CD4-positive, CD25-positive, alpha-beta regulatory T cell (primary cell): ENCODE measurements at places on chromosomes 4 and X.
A peak's percentile ranks its signal among the peaks of the same experiment; 100 is the strongest.

DNA sequence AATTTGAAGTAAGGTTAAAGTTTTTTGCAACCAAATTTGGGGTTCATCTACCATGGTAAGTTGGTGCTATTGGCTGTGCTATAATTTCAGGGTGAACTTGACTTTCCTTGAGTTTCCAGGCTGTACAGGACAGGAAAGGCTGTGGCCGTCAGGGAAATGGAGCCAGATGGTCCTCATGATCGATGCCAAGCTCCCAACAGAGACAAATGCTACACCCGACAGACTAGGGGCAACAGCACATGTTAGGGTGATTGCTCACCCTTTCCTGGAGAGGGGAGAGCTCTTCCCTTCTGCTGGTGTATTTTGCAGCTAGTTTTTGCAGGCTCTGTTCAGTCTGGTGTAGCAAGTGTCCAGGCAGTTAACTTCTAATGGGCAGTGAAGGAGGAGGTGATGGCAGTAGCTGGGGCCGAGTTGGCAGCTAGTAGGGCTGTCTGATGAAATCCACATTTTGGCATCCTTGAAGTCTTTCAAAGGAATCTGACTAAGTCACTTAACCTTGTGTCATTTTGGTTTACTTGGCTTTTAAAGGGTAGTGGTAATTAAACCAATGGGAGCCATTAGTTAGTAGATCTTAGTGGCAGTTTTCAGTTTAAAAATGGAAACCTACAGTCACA lies 47.8 kb downstream of the GAB1 start:
- no peak for DNase-seq

DNA sequence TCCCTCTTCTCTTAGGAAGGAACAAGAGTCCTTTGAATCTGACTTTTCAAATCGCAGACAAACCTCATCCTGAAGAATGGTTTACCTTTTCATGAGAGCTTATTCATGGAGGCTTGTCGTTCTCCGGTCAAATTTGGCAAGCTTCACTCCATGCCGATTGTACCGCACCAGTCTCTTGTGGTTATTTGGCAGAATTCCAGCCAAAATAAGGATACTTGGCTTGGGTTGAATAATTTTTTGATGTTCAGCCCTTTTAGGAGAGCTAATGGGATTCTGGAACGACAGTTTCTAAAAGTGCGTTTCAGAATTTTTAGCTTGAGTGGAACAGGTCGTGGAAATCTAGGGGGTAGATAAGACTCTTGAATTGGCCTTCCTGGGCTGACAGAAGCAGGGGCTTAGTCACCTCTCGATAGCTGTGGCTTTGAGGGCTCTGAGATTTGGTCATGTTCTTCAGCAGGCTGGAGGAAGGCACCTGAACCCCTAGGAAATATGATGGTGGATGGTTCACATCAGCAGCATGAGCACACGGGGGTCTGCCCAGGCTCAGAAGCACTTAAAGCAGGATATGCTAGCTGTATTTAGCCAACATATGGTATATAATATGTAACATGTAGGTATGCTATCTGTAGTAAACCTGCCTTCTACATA lies 1.5 kb downstream of the KLHL2 start:
- peak; percentile 51 for DNase-seq

DNA sequence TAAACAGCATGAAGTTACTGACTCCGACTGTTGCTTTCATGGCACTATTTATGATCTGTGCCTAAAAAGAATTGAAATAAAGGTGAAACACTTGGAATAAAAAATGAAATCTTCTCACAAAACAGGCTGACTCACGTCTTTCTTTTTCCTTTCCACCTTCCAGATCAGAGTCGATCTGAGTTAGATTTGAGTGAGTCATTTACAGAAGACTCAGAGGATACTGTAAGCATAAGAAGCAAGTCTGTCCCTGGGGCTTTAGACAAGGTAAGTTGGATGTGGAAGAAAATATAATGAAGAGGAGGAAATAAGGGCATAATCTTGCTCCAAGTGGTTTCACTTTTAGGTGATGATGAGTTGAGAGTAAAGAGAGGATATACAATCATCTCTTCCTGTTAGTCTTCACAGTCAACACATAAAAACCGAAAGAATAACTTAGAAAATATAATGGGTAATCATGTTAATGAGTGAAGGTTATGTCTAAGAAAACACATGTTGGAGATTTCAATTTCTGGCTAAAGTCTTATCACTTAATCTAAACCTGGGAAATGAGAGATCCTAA lies 89.7 kb downstream of the SYTL5 start:
- DNase-seq: no peak

GRCh38 chr4:88629826-88630225 lies 37.5 kb downstream of the HERC3 start:
- no peak for DNase-seq

- DNase-seq: no peak
These were observed 30.0 kb upstream of the TADA2B start for GRCh38 chr4:7013175-7013574.

DNA sequence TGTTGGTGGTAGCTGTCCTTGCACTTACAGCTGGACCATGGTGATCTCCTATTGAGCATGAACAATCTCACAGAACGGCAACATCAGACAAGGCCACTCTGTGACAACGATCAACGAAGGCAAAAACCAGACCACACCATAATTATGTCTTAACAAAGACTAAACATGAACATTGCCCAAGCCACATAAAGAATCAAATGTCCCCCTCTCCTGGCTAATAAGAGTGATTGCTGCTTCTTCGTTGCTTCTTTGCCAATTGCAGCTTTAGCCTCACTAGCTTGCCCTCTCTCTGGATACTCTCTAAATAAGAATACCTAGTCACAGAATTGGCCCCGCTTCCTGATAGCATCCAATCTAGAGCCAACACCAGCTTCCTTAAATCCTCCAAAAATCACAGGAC lies 41.5 kb upstream of the PGRMC1 start:
- no peak for DNase-seq

GRCh38 chr4:122758033-122758432 lies 25.5 kb downstream of the BBS12 start:
- DNase-seq: no peak
